ENCODE measurements at places on chromosomes 5 and 9.

DNA sequence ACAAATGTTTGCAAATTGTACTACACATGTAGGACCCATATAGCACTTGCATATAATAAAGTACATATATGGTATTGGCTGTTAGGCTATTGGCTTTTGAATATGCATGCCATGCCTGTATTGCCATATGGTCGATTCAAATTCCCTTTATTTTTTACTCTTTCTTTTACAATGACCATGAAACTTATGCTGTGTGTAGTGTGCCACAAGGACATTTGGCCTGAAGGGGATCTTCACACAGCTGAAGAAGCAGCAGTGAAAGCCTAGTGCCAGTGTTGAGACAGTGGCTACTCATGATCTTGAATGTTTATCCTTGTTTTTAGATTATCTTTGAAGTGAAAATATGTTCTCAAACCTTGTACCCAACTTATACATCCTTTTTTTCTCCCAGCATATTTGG is 20.5 kb downstream of the TGFBR1 start:
- DNase-seq = no peak

DNA sequence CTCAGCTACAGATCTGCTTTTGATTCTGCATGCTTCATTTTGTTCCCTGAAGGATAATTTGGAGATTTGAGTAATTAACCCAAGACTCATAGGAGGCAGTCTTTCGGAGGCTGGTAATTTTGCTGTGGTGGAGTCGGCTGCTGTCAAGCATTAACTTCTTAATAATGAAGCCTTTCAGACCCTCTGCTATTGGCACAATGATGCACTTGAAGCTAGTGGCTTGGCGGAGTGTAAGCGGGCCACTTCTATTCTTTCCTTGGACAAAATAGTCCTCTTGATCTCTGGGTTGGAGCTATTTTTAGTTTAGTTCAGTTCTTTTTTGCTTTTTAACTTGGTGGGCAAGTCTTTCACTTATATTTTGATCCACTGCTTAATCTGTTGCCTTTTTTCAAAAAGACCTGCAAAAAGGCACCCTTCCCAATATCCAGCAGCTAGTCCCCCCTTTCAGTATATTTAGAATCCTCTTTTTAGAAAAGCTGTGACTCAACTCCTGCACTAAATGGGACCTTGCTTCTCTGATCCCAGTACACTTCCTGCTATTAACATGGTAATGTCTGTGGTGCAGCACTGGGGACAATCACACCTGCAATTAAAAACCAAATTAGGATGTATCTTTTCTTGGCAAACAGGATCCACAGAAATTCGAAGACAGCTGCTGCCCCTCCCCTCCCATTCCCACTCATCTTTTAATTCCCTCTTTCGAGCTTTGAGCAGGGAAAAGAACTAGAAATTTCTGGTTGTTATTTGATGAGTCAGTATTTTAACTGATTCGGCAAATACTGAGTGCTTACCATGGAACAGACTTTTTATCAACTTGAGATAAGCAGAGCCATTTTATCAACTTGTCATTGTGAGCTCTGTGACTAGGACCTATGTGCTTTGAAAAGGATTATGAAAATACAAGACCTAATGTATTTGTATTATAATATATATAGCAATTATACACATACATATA is 169.4 kb upstream of the ANKRD55 start:
- DNase-seq = no peak

DNA sequence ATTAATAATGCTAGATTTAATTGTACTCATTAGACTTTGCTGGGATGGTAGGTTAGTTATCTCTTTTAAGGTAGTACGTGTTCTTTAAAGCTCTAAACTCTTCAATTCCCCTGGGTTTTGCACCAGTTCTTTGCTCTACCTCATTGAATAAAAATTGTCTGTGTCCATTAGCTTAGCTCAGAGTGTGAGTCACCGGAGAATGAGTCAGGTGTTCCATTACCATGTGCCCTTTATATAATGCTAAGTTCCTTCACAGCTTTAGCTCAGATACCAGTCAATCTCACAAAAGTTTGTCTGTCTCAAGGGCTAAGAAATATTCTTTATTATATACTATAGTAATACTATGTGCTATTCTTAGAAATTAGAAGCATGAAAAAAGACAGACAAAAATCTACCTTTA is 339.4 kb downstream of the PRELID2 start:
- DNase-seq = no peak

DNA sequence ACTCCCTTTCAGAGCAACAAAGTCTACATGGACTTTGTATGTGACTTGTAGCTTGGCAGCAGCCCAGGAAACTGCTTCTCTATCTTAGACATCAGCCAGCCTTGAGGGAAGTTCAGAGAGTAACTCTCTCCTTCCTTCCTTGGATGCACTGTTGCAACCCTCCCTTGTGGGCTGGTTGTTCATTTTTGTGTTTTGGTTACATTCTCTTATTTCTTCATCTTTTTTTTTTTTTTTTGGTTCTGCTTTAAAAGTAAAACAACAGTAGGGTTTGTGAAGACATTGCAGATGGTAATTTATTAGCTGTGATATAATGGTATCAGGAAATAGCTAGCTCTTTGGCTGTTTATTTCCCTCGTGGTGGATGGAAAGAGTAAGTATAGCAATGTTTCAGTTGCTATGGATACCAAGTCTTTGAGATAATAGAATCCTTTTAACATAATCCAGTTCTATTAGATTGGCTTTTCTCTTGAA is 97.9 kb upstream of the MAMDC2 start:
- DNase-seq = no peak

- no peak for DNase-seq
These were observed 6.3 kb downstream of the PCDH1 start for GRCh38 chr5:141871870-141872269.

GRCh38 chr9:129351058-129351641 is 173.1 kb upstream of the IER5L start:
- DNase-seq = no peak

DNA sequence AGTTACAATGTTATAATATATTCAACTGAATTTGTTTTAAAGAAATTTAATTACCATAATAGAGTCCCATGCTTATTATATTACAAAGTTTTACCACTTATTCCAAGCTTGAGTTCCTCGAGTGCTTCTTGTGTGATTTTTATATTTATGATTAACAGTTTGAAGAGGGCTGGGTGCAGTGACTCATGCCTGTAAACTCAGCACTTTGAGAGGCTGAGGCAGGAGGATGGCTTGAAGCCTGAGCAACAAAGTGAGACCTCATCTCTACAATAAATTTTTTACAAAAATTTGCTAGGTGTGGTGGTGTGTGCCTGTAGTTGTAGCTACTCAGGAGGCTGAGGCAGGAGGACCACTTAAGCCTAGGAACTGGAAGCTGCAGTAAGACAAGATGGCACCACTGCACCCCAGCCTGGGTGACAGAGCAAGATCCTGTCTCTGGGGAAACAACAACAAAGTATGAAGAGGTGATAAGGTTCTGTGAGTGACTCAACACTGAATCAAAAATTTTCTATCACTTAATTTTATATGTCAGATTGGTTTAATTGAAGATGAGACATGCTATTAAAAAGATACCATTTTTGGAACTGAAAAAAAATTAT is 9.2 kb downstream of the POC5 start:
- DNase-seq = no peak

DNA sequence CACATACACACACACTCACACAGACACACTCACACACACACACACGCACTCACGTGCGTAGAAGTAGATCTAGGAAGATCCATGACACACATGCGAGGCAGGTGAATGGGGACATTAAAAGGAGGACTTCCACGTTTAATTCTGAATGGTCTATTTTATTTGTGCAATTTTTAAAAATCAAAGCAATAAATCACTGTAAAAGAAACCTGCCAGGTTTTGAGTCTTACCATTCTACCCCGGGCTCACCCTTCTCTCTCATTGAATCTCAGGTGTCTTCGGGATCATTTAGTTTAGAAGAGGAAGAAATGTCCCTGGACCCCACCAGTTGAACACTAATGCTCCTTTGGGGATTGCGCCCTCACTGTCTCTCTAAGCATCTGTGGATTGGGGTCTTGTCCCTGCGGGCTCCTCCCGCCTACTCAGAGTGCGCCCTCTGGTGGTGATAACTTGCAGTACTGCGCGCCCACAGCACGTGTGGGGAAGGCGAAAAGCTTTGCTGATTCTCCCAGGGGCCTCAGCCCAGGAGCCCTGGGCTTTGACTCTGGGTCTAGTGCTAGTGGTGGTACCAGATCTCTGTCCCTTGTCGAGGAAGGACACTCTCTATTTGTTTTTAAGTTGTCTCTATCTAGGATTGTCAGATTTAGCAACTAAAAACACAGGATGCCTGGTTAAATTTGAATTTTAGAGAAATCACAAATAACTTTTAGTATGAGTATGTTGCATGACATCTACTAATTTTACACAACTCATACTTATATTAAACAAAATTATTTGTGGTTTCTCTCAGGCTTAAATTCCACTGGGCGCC is 34.8 kb downstream of the BOD1 start:
- peak; percentile 23 for DNase-seq

DNA sequence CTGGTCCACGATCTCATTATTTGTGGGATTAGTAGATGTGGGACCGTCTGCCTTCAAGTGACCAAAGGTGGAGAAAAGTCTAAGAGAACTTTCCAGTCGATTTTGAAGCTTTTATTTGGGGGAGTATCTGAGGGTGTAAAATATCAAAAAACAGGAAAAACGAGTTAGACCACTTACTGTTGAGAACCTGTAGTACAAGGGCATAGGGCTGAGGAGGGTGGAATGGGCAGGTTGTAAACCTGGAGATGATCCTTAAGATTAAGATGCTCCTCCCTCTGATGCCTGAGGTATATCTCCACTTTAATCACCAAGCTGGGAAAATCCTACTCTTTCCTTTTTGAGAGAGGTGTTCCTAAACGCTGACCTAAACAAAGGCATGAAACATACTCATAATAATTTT is 32.0 kb upstream of the GTF2H2C start:
- no peak for DNase-seq
